AG20443 (cell line): ENCODE measurements at places on chromosomes 3 and 15.

DNA sequence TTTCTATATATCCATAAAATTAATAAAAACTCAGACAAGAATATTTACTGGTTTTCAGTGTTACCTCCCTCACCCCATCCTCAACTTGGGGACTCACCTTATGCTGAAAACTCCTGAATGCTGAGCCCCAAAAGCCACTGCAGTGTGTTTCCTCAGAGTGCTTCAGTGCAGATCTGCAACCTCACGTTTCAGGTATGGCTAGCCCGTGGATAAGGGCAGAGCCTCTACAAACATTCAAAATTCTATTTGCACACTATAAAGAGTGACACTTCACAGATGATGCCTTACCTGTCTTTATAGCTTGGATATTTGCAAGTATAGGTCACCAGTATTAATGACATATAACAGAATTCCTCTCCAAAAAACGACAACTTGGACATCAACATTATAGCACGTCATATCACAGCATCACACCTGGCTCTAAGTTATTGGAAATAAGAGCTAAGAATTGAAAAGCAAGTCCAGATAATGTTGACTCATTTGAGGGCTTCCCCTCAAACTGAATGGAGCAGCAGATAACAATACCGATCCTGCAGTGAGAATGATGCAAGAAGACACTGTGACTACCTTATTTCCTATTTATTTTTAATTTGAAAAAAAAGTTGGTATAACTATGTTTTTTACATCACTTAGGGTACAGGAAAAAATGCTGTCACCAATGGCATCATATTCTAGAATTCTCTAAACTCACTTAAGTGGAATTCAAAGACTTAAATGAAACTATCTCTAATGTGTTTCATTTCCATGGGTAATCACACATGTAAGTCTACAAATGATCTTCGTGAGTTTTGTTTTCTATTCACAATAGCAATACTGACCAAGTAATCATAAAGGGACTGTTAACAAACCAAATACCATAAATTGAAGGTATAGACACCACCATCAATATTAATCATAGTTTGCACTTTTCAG is 40.7 kb upstream of the RSL24D1 start:
- DNase-seq, result no peak

DNA sequence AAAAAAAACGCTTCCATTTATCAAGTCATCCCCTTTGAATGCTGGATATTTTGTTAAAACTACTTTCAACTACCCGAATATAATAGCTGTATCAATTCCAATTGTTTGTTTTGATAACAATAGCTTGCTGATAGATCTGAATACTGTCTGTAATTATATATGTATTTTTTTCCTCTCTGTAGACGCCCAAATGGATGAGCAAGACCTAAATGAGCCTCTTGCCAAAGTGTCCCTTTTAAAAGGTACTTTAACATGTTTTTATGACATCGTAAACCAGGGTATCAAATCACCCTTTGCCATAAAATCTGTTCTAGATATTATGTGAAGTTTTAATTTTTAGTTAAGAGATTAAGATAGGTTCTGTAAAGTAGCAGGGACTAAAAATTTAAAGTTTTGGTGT is 111.5 kb upstream of the FLNB start:
- DNase-seq, result no peak

- peak; percentile 24 for DNase-seq
Observed at GRCh38 chr15:84749111-84749991, 959 bp downstream of the ZNF592 start.

- no peak for DNase-seq
Observed at GRCh38 chr3:197491478-197491877, 64.3 kb downstream of the BDH1 start.

DNA sequence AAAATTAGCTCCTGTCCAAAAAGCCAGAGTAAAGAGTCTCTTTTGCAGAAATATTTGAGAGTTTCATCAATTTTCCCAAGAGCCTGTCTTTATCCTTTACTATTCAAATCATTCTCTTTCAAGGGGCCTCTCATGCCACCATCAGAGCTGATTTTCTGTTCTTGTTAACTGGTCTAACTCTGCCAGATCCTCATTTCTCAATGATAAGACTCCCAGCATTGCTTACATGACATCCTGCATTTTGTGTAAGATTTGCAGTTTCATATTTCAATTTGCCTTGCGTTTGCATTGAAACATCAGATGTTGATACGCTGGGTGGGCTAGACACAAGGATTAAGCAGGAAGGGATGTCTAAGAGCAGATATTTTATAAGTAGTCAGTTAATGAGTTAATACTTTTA is 228.7 kb downstream of the TBL1XR1 start:
- no peak for DNase-seq

DNA sequence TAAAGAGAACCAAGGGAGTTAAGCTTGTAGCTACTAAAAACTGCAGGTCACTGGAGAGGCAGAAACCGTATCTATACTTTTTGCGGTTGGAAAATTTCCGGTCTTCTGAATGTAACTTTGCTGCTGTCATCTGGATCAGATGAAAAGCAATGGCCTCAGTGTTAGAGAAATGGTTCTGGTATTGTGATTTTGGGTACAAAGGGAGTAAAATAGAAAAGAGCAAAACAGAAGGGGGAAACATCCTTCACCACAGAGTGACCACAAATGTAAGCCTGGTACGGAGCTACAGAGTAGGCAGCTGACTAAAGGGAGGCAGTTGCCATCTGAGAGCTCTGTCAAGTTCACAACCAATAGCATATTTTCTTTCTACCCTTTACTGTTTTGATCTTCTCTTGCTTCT is 5.6 kb downstream of the CD96 start:
- no peak for DNase-seq

- DNase-seq, result no peak
Observed at GRCh38 chr3:37475435-37475834, 301.1 kb upstream of the LRRFIP2 start.

DNA sequence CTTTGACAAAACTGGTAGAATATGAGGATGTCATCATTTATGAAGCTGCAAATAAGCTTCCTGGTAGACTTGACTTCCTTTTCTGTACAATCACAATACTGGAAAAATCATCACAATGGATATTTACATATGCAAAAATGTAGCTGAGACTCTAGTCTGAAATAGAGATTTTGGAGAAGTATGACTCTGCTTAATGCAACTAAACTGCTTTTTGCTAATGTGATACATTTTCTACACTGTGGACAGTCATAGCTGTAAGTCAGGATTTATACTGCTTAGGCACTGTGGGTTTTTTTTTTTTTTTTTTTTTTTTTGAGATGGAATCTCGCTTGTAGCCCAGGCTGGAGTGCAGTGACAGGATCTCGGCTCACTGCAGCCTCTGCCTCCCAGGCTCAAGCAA is 34.5 kb upstream of the ST3GAL6 start:
- no peak for DNase-seq

- DNase-seq, result no peak
Observed at GRCh38 chr3:195748661-195749060, 27.9 kb downstream of the MUC20 start.

DNA sequence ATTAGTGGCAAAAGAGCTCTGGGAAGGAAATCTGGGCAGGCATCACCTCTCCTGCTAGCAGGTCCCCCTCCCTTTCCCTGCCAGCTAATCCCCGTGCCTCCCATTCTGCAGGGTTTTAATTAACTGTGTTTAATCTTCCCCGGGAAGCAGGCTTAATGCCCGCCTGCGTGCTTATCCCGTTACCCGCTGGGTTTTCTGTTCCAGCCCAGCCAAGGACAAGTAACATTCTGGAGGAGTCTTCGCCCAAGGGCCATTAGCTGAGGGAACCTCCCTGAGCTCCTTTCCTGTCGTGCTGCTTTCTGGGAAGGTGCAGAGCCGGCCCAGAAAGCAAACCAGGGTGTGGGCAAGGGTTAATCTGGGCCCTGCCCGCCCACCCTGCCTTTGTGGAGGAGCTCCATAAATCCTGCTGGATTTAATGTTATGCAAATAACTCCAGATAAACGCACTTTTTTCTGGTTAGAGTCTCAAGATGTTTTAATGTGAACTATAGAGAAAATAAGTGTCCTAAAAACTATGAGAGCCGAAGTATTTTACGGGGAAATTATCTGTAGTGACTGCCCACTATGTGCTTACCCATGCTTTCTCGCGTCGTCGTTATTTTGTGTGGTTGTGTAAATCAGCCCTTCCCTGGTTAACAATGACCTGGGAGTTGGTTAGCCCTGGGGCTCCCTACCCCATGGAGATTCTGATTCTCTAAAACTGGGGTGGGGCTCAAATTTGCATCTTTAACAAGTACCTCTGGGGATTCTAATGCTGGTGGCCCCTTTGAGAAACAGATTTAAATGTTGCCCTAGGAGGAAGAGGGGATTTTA is 25.9 kb downstream of the TRIM71 start:
- no peak for DNase-seq

GRCh38 chr15:92068121-92068520 is 214.6 kb downstream of the SLCO3A1 start:
- no peak for DNase-seq

- no peak for DNase-seq
Observed at GRCh38 chr15:46177219-46177618, 542.4 kb downstream of the SQOR start.

GRCh38 chr3:128859630-128860029 is 19.8 kb upstream of the ACAD9 start:
- DNase-seq, result no peak

DNA sequence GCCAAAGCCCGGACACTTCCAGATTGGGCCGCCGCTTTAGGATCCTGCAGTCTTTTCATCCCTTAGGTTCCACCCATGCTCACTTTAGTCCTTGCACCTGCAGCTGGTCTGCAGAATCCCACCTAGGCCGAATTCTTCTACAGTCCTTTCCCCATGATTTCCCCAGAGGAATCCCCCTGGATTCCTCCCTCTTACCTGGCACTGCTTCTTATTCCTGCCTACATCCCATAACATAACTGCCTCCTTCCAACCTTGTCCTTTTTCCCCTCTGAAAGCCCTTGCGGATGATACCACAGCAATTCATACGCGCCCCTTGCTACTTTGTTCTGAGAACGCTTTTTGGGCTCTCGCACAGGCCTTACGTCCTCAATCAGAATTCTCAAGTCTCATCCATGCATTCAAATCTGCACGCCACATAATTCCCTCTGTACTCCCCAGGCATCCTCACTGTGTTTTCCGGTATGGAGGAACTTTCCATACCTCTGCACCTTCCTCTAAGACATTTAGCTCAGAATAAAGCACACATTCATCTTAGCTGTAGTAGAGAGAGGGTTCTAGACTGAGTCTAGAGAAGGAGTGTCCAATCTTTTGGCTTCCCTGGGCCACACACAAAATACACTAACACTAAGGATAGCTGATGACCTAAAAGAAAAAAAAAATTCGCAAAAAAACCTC is 619 bp downstream of the EIF2AK4 start:
- DNase-seq, result peak; percentile 10

- DNase-seq, result no peak
Observed at GRCh38 chr3:141012571-141012970, 38.6 kb upstream of the SPSB4 start.

DNA sequence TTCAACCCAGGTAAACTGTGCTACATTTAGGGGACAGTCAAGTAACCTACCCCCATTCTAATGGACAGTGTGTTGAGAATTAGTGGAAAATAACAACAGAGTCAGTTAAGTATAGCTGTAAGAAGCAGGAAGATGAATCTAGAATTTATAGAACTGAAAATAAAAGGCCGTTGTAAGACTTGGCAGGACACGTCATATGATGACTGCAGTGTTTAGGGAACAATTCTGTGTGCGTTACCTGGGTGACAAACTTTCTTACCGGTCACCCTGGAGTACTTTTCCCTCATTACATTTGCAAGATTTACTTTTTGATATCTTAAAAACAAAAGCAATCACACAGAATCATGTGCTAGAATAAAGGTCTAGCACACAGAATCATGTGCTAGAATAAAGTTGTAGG is 536.3 kb upstream of the ZNF717 start:
- no peak for DNase-seq

DNA sequence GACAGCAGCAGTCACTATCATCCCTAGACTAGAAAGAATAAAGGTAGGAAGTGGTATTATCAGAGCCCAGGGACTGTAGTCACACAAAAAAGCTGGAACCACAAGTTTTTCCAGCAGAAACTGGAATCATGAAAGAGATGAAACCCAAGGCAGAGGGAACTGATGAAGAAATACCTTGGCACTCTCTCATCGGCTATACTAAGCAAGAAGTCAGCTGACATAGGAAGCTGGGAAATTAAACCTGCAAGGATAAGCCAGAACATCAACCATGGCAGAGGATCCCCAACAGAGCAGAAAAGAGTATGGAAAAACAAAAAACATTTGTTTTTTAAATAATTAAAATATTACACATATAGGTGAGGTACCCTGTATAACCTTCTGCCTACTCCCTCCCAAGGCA is 86.5 kb downstream of the AQR start:
- DNase-seq, result no peak

GRCh38 chr3:31486865-31487533 is 45.7 kb upstream of the STT3B start:
- DNase-seq, result no peak

DNA sequence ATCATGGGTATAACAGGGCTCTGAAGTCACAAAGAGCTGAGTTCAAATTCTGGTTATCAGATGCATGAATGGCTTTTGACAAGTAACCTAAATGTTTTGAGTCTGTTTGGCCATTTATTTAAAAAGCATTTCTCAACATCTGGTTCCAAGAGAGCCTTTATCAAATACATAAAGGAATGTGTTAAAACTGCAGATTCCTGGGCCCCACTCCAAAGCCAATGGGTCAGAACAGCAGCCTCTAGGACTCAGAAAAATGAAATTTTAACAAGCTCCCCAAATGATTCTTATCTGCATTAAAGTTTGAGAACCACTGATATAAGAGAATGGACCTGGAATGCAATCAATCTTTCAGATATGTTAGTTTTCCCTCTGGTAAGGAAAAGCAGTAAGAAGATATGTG is 3.4 kb downstream of the B4GALT4 start:
- DNase-seq, result peak; percentile 18

GRCh38 chr3:133890972-133891644 is 4.6 kb downstream of the RAB6B start:
- DNase-seq, result peak; percentile 2

DNA sequence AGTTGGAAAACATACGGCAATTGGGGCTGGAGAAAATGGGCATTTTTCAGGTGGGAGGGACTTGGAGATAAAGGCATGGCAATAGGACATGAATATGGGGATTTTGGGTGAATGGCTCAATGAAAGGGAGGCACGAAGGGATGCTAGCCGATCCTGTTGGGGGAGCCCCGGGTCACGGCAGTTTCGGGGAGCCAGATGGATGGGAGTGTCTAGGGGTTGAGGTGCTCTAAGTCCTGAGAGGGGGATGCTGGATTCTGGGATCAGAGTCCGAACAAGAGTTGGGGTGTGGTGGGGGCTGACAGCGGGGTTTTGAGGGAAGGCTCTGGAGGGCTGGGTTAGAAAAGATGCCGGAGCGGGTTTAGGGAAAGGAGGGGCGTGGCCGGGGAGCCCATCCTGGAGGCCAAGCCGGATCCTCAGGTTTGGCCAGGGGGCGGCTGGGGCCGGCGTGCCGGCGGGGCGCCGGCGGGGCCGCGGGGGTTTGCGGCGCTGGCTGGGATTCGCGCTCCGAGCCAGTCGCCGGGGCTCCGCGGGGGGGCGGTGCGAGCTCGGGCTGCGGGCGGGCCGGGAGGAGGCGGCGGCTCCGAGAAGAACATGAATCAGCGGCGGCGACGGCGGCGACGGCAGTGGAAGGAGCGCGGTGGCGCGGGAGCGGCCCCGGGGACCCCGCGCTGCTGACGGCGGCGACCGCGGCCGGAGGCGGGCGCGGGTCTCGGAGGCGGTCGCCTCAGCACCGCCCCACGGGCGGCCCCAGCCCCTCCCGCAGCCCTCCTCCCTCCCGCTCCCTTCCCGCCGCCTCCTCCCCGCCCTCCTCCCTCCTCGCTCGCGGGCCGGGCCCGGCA is at the start of gene TYRO3:
TYRO3 (plus strand) TSS at position 813 of the 839 bp plus-strand sequence. CDS start 46 bp downstream, outside the sequence.
- DNase-seq, result peak; percentile 90
